Fibroblast of lung (primary cell): ENCODE measurements at places on chromosomes 2 and 18.
A peak's percentile ranks its signal among the peaks of the same experiment; 100 is the strongest.

GRCh38 chr18:35344736-35345459 is 678 bp upstream of the ZNF24 start:
- DNase-seq, result peak; percentile 56

GRCh38 chr2:143708682-143709081 is 579.5 kb downstream of the ARHGAP15 start:
- DNase-seq, result no peak

DNA sequence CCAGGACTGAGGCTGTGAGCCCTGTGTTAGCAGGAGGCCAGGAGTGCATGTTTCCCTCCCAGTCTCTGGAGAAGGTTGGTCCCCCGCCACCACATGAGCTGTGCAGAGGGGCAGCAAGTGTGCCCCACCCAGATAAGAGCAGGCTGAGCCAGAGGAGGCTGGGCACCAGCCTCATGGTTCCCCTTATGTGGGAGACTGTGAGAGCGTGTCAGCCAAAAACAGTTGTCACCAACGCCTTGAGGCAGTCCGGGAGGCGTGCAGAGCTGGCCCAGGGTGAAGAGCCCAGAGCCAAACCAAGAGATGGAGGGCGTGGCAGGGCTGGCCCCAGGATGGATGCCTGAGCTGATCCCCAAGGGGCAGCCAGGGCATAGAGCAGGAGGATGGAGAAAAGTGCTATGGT is 128.7 kb upstream of the GLI2 start:
- no peak for DNase-seq

DNA sequence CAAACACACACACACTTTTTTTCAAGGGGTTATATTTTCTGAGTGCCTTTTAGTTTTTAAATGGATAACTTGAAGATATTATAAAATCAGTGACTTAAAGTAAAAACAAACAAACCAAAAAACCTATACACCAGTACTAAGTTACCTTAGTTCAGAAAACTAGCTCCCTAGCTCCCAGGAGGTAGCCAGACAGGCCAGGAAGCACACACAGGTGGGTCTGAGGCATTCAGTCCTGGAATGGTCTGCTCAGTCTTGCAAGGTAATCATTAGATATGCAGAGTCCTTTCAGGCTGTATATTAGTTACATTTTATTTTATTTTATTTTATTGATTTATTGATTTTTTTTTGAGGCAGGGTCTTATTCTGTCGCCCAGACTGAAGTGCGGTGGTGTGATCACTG is 10.7 kb upstream of the DYNC2LI1 start:
- no peak for DNase-seq

- DNase-seq, result no peak
Observed at GRCh38 chr18:10247021-10247741, 207.3 kb upstream of the APCDD1 start.

GRCh38 chr2:209990838-209991237 is 11.6 kb upstream of the RPE start:
- DNase-seq, result no peak

- DNase-seq, result no peak
Observed at GRCh38 chr18:49018554-49019445, 68.0 kb upstream of the SMAD7 start.

GRCh38 chr2:227713291-227713690 is 4.5 kb downstream of the SLC19A3 start:
- no peak for DNase-seq

GRCh38 chr2:64062840-64063239 is 43.6 kb upstream of the VPS54 start:
- peak; percentile 46 for DNase-seq

DNA sequence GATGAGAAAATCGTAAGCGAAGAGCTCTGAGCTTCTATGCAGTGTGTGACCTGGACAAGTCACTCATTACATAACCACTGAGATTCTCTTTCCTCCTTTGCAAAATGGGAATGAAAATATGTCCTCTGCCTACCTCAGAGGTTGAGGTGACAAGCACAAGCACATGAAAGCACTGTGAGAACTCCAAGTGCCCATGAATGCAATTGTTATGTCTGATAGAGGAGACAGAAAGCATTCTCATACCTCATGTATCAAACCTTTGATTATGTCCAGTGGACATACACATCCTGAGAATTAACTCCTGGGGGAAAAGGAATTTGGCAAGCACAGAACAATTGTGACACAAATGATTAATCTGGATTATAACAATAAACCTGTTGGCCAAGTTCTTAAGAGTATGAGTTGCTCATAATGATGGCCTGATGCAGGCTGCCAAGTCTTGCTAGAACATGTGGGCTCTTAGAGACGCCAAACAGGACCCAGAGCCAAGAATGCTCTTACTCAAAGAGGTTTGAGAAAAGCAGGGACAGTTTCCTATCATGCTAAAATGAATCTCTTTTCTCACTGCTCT is 8.5 kb upstream of the RMDN2 start:
- peak; percentile 100 for DNase-seq

DNA sequence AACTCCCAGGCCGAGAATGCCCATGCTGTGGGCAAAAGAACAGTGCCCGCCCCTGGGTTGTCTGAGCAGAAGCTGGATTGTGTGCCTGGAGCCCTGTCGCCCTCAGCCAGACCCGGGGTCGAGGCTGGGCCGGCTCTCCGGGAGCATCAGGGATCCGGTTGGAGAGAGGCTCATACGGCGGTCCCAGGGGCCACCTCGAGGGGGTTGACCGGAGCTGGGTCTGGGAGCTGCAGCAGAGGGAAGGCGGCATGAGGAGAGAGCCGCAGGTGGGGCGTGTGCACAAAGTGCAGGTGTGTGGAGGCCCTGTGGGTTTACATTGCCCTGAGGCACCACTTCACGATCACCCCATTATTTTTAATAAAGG is 39.5 kb downstream of the MBP start:
- DNase-seq, result no peak

DNA sequence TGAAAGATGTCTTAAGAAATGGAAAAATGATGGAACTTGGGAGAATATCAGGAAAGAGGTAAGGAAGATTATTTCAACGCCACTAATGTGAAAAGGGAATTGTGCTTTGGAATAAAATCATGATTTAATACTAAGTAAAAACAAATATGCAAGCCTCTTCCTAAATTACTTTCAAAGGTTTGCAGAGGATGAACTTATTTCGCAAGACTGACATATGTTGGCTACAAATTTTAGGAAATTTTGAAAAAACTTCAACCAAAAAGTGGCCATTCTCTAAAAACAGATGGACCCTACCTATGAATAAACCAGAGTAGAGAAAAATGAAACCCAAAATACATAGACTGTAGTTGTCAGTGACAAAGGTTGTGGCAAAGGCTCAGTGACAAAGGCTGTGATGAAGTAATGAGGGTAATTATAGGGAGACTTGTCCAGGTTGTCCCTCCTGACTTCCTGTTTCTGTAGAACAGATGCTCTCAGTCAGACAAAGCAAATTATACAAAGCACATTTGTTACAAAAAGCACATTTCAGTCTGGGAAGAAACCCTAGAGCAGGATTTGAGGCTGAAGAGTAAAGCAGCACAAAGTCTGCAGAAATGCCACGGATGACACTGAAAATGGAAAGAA is 39.5 kb downstream of the SFT2D3 start:
- DNase-seq, result no peak

DNA sequence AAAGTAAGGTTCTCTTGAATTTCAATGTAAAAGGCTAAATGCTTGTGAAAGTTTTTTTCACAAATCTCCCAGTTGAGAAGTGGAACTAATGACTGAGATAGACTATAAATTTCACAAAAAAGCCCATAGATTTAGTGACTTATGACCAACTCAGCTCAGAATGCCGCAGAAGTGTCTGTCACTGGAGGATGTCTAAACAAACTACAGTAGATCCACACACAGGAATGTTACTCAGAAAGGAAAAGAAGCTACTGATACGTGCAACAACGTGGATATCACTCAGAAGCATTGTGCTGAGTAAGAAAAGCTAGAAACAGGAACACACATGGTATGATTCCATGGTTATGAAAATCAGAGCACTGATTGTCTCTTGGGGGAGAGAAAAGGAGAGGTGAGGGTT is 151.9 kb downstream of the DOCK10 start:
- DNase-seq, result no peak

DNA sequence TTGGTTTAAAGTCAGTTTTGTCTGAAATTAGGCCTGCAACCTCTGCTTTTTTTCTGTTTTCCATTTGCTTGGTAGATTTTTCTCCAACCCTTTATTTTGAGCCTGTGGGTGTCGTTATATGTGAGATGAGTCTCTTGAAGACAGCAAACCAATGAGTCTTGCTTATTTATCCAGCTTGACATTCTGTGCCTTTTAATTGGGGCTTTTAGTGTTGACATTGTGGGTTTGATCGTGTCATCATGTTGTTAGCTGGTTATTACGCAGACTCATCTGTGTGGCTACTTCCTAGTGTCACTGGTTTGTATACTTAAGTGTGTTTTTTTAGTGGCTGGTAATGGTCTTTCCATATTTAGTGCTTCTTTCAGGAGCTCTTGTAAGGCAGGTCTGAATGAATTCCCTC is 18.8 kb downstream of the TMEM87B start:
- no peak for DNase-seq

DNA sequence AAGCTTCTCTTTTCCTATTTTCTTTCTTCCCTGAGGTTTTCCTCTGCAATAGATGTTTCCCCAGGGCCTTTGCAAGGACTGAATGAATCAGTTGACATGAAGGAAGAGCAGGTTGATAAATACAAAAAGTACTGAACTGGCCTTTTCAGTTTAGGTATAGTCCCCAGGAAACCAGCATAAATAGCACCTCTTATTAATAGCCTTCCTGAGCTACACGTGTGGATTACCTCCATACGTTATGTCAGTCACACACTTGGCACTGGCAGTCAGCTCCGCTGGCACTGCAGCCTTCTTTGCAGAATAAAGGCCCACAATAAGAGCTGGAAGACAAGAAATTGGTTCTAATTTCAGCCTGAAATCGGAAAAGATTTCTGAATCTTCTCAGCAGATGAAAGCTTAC is 60.7 kb downstream of the KCTD18 start:
- DNase-seq, result no peak

- DNase-seq, result no peak
Observed at GRCh38 chr18:48293954-48294898, 115.0 kb downstream of the ZBTB7C start.

DNA sequence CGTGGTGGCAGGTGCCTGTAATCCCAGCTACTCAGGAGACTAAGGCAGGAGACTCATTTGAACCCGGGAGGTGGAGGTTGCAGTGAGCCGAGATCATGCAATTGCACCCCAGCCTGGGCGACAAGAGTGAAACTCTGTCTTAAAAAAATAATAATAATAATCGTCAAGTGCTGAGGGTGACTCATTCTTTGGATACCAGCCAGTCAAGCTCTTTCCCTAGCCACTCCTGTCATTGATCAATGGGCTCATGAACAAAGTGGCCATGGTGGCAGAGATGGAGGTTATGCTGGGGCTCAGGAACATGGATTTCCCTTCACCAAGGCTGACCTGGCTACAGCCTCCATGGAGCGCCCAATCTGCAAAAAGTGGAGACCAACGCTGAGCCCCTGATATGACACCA is 94.5 kb upstream of the HAAO start:
- peak; percentile 71 for DNase-seq

GRCh38 chr2:44121899-44122298 is 46.8 kb upstream of the PPM1B start:
- no peak for DNase-seq

- no peak for DNase-seq
Observed at GRCh38 chr2:50769406-50770181, 262.3 kb downstream of the NRXN1 start.

- DNase-seq, result peak; percentile 98
Observed at GRCh38 chr2:9191041-9191481, 15.6 kb upstream of the ASAP2 start.

GRCh38 chr2:231991664-231992063 is 30.2 kb downstream of the DIS3L2 start:
- no peak for DNase-seq

DNA sequence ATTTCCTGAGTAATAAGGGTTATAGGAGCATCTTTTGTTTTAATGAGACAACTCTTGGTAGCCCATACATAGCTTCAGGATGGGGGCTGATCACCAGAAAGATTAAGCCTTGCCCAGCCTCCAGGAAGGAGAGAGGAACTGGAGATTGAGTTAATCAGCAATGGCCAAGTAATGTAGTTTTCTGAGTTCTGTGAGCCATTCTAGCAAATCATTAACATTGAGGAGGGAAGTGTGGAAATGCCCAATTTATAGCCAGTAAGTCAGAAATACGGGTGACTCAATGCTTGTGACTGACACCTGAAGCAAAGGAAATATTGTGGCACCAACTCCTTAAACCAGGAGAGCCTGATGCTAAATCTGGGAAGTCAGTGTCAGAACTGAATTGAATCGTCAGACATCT is 205.1 kb upstream of the SRD5A2 start:
- no peak for DNase-seq

DNA sequence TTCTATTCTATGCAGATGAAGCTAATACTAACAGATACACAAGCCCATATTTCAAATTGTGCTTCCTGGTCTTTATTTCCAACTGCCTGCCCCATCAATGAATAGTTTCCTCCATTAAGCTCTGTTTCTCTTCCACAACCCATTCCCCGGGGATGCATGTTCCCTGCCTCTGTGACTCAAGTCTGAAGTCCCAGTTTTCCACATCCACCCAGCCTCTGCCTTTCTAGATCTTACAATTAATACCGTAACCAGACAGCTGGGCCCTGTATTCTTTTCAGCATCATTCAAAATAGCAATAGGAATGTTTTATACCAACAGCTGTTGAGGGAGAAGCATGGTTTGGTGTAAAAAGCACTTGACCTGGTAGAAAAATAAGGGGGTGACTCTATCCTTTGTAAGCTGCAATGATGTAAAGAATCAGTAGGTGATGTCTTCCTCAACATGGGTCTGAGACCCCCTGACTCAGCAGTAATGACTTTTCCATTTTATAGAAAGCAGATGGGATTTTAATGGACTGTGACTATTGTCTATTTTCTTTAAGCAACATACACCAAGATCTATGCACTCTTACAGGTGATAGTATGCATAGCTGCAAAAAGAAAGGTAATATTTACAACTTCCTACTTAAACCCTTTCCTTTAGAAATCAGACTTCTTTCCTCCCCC is 46.1 kb upstream of the DAPL1 start:
- no peak for DNase-seq

DNA sequence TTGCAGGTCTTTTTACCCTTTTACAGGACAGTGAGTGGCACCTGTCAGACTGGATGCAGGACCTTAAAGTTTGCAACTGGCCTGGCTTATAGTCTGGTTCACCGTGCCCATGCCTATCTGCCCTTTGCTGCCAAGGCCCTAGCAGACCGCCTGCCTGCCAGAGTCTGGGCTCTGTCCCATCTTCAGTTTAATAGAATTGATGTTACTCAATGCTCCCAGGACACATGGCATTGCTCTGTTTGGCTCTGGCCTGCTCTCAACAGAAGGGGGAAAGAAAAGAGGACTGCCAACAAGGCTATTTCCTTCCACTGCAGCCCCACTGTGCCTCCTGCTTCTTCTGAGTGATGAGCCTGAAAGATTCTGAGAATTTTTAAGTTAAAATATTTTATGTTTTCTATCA is 25.6 kb upstream of the TMEM178A start:
- DNase-seq, result no peak

GRCh38 chr2:163471947-163472346 is 263.9 kb downstream of the FIGN start:
- DNase-seq, result peak; percentile 30
